NCI-H1436 treated with DMSO at 0.1 percent for 48 hours (cell line): ENCODE measurements at places on chromosomes 13 and 19.

DNA sequence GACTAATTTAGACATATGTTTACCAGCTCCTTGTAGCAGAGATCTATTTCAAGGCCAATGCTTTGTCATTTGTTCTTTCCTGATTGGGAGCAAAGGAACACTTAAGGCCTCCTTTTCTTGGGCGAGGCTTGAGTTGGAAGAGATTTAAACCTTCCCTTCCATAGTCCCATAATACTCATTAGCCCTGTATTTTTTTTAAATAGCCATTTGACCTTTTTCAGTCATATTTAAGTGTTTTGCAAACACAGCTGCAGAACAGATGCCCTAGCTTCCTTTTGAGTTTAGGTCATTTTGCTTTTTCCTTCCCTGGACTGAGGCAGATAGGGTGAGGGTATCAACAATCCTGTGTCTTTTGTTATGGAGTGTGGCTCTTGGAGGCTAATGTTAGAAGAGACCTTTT lies 198.3 kb downstream of the NBEA start:
- DNase-seq, result no peak

GRCh38 chr19:35777961-35778360 lies 2.6 kb downstream of the ARHGAP33 start:
- DNase-seq, result no peak

DNA sequence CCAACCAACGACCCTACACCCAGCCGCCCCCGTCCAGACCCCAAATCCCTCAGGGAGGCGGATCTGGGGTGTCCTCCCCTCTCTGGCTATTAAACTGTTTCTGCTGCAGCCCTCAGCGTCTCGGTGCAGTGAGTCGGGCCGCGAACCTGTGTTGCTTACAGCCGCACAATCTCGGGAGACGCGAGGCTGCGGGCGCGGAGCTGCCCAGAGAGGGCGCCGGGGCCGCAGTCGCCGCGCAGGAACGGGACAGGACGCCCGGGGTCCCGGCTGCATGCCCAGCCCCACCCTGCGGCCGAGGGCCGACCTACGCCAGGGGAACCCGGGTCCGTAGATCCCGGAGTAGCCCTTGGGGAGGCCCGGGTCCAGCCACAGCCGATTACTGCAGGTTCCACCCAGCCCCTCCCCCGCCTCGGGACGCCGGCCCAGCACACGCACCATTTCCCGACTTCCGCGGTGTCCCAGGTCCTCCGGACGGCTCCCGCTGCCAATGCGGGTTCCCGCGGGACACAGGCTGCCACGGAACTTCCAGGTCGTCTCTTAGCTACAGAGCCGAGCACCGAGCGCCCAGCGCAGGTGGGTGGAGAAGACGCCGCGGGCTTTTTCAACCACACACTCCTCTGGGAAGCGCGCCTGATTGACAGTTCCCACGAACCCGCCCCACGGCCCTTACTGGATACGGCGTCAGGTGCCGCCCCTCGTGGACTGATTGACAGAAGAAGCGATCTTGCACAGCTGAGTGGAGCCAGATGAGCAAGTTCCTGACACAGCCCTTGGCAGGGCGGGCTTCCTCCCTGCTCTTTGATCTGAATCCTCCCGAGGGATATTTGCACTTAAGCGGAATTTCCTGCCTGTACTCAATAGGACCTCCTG lies at the start of gene ZNF799:
Gene ZNF799 (minus strand): TSS at position 639 of the 870 bp plus-strand sequence. CDS start 201 bp downstream, at position 438.
- peak; percentile 88 for DNase-seq

DNA sequence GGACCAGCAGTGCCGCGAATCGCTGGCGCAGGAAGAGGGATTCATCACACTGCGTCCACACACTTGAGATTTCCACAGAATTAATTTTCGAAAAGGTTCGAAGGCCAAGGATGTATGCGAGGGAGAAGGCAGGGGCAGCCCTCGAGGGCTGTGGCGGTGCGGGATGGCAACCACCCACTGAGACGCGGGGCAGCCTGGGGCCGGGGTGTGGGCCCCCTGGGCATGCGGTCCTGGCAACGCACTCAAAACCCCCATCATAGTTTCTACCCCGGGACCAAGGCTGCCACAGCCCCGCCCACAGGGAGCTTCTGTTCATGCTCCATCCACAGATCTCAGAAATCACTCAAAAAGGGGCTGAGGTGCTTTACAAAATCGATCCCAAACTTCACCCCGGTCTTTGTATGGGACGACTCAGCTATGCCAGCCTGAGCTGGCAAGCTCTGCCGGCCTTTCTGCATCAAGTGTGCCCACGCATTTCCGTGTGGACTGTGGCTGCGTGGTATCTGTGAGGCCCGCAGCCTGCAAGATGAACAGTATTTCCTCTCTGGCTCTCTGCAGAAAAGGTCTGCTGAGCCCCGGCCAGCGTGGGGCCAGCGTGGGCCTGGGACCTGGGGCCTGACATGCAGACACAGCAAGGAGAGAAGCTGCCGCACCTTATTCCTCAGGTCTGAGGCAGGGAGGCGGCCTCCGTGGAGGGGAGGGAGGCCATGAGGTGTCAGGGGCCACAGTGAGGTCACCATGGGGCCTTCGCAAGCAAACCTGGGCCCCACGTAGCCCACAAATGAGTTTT lies 19.2 kb downstream of the ZNF787 start:
- DNase-seq, result no peak

DNA sequence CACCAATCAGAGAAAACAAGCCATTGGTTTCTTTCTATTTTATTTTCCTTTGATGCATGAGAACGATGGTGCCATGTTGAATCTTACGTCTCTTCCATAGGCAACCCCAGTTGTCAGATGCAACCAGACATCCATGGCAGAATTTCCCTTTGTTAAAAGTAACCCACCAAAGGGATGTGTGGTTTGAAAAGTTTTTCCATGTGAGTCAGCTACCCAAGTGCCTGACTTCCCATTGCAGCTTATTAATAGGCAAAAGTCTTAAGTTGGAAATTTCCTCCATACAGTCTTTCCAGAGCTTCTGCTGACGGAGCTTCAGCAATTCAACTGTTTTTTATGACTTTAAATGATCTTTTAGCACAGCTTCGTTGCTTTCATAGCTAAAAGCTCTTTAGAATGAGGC lies 73.8 kb upstream of the FAM216B start:
- DNase-seq, result no peak

GRCh38 chr13:30119476-30119875 lies 187.9 kb downstream of the KATNAL1 start:
- no peak for DNase-seq

- DNase-seq, result no peak
These were observed 720.7 kb downstream of the DIAPH3 start for GRCh38 chr13:59442944-59443486.

DNA sequence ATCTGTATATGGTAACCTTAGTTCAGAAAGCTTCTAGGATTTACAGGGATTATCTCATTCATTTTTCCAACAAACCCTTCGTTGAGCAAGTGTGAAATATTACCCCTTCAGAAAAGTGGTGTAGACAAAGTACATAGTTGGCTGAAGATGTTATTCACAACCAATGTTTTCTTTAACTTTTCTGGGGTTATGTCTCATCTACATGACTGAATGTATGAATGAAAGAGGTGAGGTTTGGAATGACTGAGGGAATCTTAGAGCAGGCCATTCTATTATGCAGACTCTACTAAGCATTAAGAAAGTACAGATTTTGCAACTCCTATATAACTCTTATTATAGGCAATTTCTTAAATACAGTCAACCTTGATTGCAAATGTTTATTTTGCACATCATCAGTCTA lies 167.2 kb downstream of the NDFIP2 start:
- DNase-seq, result no peak

- no peak for DNase-seq
These were observed 32.9 kb upstream of the KCTD15 start for GRCh38 chr19:33763633-33764371.

DNA sequence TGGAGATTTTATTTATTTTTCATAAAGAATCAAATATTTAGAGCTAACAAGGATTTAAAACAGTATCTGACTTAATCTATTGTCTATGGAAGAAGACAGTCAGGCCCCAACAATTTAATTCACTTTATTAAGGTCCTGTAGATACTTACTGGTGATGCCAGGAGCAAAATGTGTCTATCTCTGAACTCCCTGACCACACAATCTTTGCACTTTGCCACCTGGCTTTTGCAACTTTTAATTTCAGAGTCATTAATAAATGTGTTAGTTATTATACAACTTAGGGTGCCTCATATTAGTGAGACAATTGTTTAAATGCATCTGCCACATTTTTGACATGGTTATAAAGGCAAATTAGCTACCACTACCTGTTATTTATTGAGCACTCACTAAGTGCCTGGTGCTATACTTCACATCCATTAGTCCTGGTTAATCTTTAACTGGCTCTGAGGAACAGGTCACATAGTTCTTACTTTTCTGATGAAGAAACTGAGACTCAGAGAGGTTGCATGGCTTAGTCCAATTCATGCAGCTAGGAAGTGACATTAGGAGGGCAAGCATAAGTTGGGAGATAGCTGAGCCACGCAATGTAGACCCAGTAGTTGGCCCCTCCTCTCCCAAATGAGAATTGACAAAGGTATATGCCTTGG lies 297.9 kb downstream of the DCT start:
- no peak for DNase-seq

DNA sequence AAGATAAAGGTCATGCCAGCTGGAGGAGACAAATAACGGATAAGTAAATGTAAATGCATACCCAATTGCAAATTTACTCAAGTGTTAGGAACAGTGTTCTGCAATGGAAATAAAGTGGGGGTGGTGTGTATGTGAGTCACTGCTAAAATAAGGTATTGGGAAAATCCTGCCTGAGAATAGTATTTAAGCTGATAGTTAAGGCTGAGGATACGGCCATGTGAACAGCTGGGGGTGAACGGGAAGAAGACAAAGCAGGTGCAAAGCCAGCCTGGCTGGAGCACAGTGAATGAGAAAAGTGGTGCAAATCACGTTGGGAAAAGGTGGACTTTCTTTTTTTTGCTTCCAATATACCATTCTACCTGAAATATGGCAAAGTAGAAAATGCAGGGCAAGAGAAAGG lies 242.4 kb upstream of the SLC10A2 start:
- no peak for DNase-seq

GRCh38 chr13:75934889-75935288 lies 298.8 kb downstream of the LMO7 start:
- DNase-seq, result no peak

GRCh38 chr19:49927526-49928264 lies 1.3 kb upstream of the ATF5 start:
- DNase-seq, result no peak

DNA sequence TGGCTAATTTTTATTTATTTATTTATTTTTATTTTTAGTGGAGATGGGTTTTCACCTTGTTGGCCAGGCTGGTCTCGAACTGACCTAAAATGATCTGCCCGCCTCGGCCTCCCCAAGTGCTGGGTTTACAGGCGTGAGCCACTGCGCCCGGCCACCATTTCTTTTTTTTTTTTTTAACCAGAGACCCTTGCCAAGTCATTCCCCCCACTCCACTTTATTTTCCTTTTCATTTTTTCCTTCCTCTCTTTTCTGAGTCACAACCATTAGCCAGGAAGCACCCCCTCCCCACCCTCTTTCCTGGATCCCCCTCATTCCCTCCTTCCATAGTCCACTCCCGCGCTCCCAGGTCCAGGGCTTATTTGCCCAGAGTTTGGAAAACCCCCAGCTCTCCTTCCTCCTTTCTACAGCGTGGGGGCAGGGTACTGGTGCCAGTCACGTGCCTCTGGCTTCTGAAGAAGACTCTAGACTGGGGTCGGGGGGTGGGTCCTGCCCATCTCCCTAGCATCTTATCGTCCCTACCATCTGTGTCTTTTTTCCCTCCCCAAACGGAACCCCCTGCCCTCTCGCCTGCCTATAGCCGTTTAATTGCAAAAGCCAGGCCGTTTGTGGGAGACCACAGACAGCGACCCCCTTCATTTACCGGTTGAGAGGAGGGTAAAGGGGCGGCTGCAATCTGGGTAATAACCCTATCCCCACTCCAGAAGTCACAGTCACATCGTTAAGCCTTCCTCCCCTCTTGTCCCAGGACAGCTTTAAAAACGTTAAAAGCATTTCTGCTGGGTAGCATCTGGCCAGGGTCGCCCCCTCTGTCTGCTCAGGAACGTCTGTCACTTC lies 1.1 kb upstream of the CALR start:
- DNase-seq, result no peak

DNA sequence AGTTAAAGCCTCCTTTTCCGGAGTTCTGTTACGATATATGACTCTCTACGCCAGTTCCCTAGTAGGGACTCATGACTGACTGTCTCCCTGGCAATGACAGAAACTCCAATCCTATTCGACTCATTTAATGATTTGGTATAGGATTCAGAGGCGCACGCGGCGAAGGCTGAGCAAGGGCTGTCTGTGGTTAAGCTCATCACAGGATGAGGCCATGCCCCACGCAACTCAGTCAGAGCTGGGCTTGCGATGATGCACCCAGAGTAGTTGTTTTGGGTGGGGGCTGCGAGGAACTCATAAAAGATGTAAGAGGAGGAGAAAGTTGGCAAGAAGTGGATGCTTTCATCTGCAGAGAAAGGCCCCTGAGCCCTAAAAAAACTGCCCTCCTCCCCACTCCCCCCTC lies 468 bp upstream of the SERTM1 start:
- DNase-seq, result no peak

GRCh38 chr13:18964942-18965341 lies 216.7 kb downstream of the TUBA3C start:
- DNase-seq, result no peak

- no peak for DNase-seq
These were observed 3.5 kb downstream of the SELENOV start for GRCh38 chr19:39518458-39518857.

- no peak for DNase-seq
These were observed 9.5 kb upstream of the INSL3 start for GRCh38 chr19:17830567-17831418.

GRCh38 chr19:15448044-15448777 lies 1.5 kb downstream of the WIZ start:
- no peak for DNase-seq

DNA sequence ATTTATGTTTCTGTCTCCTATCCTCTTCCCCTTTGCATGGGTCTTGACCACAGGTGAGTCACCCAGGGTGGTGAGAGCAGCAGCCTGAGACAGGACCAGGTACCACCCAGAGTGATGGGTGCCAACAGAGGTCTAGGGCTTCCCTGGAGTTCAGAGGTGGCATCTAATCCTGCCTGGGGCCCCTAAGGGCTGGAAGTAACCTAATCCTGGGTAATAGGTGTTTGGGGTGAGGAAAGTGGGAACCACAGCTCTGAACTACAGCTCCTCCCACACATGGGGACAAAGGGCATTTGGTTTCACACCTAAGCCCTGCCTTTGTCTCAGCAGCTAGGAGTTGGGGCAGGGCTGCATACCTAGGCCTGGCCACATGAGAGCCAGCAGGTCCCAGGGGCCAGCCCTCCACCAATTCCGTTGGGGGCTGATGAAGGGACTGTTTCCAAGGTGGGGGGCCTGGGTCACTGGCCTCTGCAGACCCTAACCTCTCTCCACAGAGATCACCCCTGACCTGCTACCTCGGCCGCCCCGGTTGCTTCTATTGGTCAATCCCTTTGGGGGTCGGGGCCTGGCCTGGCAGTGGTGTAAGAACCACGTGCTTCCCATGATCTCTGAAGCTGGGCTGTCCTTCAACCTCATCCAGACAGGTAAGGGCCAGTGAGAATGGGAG lies 8.0 kb downstream of the SPHK2 start:
- DNase-seq, result no peak

- no peak for DNase-seq
These were observed at the start of gene LRRC4B for GRCh38 chr19:50567882-50568727. TSS of gene LRRC4B (minus strand) at chr19:50568435. CDS start at chr19:50548838, 19,597 bp downstream.

- peak; percentile 11 for DNase-seq
These were observed at the start of gene CRTC1 for GRCh38 chr19:18683109-18683957. TSS of gene CRTC1 (plus strand) at chr19:18683680. CDS start at chr19:18683703, 23 bp downstream.
